AG10803 (cell line): ENCODE measurements at places on chromosomes 3 and 15.

DNA sequence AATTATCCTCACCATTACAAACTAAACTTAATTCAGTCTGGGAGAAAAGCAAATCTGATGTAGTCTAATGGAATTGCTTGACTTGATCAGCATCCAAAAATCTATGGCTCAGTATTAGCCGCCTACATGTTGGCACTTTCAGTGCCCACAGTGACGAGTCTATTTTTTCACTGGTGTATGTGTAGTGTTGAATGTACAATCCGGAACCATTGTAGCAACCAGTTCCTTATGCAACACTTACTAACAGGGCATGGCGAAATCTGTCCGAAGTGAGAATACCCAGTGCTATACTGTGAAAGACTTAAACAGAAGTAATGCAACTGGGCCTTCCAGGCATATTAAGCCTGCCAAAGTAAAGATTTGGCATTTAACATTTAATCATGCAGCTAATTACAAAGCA, 18.6 kb downstream of the LRRN1 start:
- DNase-seq = no peak

DNA sequence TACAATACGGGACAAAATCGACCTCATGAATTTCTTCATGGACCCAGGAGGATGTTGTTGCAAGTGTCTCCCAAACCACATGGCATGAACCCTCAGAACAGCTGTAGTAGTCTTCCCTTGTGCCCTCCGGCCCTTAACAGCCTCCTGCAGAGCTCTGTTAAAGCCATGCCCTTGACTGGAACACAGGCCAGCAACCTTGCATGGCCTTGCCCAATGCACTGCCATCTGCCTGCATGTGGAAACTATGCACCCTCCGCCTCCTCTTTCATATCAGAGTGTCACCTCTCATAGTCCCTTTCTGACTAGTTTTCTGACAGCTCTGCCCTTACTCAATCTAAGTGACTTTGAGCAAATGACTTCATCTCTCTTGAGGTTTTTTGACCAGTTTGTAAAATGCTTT, 39.4 kb upstream of the TRIM71 start:
- no peak for DNase-seq

- no peak for DNase-seq
Observed at GRCh38 chr15:80500021-80500420, 95.8 kb downstream of the ARNT2 start.

- DNase-seq = no peak
Observed at GRCh38 chr3:140931016-140931454, 10.6 kb upstream of the SLC25A36 start.

- no peak for DNase-seq
Observed at GRCh38 chr3:111819927-111820326, 39.1 kb upstream of the PHLDB2 start.

- no peak for DNase-seq
Observed at GRCh38 chr3:141851411-141851810, 25.0 kb upstream of the ATP1B3 start.

DNA sequence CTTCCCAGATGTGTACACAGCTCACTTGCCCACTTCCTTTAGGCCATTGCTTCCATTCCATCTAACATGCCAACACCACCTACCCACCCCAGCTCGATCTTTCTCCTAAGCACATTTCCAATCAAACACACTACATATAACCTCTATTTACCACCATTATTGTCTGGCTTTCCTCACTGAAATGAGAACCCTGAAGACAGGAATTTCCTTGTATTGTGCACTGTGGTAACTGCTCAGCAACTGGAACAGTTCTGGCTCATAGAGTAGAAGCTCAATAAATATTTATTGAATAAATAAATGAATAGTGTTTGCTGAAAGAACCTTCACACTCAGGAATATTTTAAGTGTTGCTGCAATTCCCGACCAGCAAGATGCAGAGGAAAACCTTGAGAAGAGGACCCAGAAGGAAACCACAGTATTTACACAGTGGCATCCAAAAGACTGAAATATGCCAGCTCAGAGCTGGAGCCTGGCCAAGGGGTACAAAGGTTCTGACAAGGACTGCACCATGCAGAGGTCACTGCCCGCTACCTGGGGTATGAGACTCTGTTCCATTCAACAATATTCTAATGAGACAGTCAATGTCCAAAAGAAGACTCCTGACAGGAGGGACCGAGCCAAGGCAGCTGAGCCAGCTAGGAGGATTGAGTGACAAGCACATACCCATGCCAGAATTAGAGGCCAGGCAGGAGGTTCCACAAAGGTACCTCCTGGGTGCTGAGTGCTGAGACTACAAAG, 168.8 kb downstream of the NUP210 start:
- no peak for DNase-seq

DNA sequence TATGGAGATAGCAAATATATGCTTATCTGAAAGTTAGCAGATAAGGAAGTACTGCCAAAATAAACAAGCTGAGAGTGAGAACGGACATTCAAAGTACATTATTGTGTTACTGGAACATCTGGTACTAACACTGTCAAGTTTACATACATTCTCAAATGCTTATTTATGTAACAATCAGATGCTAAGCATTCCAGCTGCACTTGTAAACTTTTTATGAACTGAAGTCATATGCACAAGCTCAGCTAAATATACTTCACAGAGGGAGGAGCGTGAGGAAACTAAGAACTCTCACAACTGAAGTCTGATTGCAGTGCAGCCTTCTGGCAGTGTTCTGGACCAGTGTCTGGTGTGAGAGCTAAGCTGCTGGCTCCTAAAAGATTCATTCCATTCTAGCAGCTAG, 223.7 kb upstream of the NANOGP8 start:
- peak; percentile 97 for DNase-seq

DNA sequence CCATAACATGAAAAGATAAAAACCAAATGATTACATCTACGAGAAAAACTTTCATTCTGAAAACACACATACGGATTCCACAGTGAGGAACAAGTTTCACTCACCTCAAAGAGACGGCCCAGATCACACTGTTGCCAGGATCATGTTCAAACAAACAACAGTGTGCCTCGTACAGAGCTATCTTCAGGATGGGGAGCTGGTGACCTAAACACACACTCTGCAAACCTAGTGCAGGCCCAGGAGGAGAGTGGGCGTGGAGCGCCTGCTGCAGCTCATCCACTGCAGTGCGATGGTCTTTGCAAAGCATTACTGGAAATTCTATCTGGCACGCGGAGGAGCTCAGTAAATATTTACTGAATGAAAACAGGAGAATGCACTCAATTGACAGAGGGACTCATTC, 38.5 kb downstream of the TAMM41 start:
- peak; percentile 42 for DNase-seq

DNA sequence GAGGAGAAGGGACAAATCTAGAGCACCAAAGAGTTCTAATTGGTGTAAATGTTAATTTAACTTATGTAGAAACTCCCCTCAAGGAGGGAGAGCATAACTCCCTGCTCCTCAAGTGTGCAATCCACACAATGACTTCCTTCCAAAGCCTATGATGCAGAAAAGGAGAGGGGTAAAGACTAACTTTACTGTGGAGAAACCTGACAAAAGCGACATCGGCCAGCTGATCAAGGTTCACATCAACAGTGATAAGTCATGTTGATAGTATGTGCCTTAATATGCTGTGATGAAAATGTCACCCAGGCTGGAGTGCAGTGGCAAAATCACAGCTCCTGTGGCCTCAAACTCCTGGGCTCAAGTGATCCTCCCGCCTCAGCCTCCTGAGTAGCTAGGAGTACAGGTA, 76.5 kb downstream of the TFDP2 start:
- DNase-seq = no peak

GRCh38 chr15:43899928-43900327, 73.1 kb downstream of the WDR76 start:
- no peak for DNase-seq

DNA sequence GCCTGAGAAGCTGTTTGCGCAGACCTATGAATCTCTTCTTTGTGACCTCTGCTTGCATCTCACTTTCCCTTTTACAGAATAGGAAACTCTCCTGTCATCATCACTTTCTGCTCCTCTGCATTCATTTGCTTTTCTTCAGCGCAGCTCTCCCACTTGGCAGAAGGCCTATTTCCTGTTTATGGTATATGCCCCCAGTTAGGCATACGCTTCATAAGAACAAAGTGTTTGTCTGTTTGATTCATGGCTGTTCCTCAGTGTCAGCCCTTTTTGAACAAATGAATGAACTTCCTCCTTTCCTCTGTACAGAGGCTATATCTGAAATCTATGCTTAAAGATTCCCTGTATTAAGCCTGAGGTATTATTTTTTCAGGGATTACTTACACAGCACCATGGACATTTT, 1216.9 kb upstream of the GBE1 start:
- no peak for DNase-seq

DNA sequence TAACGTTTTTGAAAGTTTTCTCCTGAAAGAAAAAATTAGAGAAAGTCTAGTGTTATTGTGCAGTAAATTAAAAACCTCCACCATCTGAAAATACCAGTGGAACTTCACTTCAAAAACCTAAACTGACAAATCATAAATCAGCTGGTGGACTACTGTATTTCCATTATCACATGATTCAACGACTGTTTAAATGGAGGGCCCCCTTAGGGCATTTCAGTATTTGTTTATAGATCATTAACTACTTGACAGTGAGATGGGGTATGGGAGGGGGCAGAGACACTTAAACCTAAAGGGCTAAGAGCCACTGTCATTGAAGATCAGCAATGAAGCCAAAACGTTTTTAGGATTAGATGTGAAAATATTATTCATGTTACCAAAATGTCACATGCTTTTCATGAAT, 8.8 kb upstream of the C15orf61 start:
- DNase-seq = no peak

- DNase-seq = no peak
Observed at GRCh38 chr3:136631424-136631823, 120.8 kb downstream of the STAG1 start.

- no peak for DNase-seq
Observed at GRCh38 chr3:159091936-159092335, 290.1 kb downstream of the MFSD1 start.

DNA sequence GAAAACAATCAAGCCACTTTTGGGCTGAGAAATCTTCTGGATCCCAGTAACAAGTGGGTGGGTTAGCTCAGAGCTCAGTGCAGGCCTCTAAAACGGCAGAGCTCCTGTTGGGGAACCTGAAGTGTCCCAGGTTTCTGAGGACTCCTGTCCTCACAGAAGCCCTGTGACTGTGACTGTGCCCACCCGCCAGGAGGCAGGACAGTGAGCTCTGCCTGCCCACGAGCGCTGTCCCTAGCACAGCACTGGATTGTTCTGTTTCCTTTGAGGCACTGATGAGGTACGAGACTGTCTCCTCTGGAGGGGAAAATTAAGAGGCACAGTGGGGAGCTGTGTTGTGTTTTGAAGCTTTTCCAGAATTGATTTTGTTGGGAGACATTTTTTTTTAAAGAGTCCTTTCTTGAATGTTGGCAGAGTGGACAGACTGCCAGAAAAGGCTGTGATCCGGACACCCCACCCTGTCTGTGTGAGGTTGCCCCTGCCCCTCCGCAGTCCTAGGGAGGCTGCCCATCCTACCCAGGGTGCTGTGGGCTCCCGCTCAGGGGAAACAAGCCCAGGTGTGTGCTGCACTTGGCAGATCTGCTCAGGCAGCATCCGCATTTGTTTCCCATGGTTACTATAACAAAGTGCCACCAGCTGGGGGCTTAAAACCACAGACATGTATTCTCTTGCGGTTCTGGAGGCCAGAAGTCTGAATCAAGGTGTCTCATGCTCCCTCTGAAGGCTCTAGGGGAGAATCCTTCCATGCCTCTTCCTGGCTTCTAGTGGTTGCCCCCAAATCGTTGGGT, 66.6 kb upstream of the LARS2 start:
- DNase-seq = no peak

- DNase-seq = peak; percentile 40
Observed at GRCh38 chr3:113436809-113437208, 4.5 kb downstream of the CFAP44 start.

- DNase-seq = no peak
Observed at GRCh38 chr3:152345233-152345632, 76.5 kb downstream of the MBNL1 start.

DNA sequence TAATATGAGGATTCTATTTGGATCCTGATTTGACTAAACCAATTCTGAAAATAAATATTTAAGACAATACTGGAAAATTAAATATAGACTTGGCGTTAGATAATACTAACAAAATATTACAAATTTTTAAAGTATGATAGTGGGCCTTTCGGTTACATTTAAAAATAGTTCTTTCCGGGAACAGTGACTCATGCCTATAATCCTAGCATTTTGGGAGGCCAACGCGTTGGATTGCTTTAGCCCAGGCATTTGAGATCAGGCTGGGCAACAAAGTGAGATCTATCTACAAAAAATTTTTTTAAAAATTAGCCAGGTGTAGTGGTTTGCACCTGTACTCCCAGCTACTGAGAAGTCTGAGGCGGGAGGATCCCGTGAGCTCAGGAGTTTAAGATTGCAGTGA, 30.3 kb upstream of the GADL1 start:
- DNase-seq = no peak

GRCh38 chr3:5485427-5485826, 297.9 kb downstream of the EDEM1 start:
- no peak for DNase-seq

DNA sequence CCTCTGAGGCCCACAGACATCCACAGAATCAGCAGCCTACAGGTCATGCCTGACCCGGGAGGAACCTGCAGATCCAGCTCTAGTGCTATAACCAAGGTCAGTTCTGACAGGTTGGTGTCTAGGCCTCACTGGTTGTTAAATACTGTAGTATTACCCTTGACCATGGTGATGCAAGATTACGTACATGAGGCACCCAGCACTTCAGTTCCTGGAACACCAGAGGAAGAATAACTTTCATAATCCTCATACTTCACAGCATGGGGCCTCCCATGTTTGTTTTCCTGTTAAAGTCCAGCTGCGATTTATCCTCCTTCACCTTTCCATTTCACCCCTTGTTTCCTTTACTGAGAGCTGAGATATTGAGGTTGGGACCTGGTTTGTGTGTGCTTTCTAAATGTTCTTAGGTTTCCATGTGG, 34.4 kb upstream of the GLCE start:
- peak; percentile 37 for DNase-seq

DNA sequence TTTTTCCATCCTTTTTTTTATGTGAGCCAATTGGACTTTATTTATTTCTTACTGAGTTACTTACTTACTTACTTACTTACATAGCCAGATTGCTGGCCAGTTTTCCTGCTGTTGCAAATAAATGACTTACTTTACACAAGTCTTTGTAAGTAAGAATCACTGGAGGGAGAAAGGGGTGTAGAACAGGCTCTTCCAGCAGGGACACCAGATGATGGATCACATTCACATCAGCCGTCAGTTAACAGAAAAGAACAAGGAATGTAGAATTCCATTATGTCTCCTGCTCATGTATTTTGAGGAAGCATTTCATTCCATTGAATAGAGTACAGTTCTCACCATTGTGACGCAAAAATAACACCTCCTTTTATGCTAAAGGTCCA, 188.6 kb downstream of the FNDC3B start:
- peak; percentile 23 for DNase-seq
